ENCODE measurements at places on chromosomes 1 and 21.

DNA sequence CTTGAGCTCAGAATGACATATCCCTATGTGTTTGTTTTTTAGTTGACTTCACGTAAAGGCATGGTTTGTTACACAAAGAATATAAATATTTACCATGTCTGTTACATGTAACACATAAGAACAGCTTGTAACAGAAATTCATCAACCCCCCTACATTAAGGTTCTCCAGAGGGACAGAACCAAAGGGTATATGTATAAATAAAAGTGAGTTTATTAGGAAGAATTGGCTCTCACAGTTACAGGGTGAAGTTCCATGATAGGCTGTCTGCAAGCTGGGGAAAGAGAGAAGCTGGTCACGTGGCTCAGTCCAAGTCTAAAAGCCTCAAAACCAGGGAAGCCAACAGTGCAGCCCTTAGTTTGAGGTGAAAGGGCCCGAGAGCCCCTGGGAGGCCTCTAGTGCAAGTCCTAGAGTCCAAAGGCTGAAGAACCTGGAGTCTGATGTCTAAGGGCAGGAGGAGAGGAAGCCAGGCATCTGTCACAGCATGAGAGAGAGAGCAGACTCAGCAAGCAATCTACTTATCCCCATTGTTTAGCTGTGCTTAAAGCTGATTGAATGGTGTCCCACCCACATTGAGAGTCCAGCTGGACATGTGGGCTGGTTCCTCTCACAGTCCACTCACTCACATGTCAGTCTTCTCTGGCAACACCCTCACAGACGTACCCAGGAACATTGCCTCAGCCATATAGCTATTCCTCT is 15.8 kb downstream of the THRAP3 start:
- DNase-seq, result no peak

DNA sequence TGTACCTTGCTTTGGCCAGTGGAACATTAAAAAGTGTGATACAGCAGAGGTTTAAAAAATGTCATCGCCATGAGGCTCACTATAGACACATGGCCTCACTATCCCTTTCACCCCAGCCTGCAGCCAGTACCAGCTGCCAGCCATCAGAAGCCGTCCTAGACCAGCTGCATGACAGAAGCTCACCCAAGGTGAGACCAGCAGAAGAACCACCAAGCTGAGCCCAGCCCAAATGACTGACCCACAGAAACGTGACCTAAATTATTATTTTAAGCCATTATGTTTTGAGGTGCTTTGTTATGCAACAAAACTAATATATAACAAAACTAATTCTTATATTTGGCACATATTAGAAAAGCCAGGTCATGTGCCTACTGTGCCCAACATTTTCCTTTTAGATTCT is 91.1 kb downstream of the KCNN3 start:
- no peak for DNase-seq

GRCh38 chr1:36124404-36125128 is 456 bp downstream of the COL8A2 start:
- DNase-seq, result no peak

DNA sequence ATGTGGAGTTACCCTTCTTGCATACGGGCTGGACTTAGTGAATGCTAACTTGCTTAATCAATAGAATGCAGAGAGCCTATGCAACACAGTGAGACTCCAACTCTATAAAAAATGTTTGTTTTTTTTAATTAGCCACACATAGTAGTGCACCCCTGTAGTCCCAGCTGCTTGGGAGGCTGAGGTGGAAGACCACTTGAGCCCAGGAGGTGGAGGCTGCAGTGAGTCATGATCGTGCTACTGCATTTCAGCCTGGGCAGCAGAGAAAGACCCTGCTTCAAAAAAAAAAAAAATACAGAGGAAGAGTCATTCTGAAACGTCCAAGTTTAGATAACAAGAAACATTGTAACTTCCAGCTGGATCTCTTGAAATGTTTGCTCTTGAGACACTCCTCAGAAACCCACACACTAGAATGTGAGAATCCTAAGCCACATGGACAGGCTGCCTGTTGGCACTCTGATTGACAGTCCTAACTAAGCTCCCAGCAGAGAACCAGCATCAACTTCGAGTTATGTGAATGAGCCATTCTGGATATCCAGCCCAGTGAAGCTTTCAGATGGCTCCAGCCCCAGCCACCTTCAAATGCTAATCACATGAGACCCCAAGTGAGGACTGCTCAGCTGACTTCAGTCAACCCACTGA is 20.0 kb upstream of the CAP1 start:
- DNase-seq, result no peak

DNA sequence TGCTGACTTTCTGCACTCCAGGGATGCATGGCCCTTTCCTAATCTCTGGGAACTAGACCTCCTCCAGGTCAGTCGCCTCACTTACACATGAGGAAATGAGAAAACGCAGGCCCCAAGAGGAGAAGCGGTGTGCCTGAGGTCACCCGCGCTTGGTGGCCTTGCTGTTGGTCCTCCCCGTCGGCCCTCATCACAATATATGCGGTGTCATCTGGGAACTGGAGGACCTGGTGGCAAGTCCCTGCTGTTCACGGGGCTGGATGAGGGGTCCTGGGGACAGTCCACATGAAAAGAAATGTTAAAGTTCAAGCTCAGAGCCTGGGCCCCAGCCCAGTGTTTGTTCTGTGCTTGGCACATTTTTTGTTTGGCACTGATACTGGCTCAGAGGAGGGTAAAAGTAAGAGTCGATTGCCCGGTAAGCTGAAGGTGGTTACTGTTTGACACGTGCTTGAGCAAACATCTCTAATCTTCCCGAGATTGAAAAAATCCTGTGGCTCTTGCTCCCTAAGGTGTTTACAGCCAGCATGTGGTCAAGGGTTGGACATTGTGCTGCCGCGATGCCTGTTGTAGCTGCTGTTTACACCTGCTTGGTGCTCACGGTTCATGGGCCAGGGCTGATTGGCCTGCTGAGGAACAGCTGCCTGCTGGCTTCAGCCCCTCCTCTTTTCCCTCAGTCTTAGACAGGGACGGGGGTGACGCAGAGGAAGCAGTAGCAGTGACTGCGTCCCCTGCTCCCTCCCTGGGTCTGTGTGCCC is 5.2 kb downstream of the COQ8A start:
- no peak for DNase-seq

DNA sequence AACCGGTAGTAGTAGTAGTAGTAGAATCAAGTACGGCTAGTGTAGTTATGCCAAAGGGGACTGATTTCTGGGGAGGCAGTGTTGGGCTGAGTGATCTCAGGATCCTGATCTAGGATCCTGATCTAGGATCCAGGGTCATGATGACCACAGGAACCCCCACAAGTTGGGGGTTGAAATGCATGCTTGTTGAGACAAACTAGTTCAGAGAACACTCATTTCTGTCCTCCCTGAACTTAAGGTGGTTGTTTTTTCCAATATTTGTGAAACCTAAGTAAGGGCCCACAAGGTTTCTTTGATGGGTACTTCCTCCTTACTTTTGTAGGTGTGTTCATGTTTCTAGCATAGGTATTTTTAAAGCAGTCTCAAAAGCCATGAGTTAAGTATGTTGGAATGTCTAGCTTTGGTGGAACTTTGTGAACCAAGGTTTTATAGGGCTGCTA is 33.9 kb upstream of the PDC start:
- no peak for DNase-seq

DNA sequence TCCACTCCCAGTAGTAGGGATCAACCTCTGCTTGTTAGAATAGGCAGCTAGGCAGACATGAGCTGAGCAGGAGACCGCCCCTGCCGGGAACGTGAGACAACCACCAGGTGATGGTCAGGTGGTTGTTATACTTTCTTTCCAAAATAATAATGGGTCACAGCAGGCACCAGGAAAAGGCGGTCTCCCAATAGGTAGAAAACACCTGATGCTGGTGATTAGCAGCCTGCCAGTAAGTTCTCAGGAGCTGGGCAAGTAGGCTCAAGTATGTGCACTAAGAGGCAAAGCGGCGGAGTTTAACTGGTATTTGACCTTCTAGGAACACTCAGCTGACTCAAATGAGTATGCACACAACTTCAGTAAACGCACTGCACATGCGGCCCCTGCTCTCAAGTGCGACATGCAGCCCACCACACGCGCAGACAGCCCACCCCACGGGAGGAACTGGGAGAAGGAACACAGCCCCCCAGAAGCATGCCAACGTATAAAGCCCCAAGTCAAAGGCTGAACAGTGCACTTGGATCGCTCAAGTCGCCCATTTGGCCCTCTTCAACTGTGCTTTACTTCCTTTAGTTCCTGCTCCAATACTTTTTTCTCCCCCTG is 80.0 kb downstream of the DESI2 start:
- no peak for DNase-seq

- peak; percentile 56 for DNase-seq
Observed at GRCh38 chr1:1157914-1158710, 15.6 kb upstream of the TTLL10 start.

GRCh38 chr1:48920851-48921250 is 144.2 kb upstream of the BEND5 start:
- DNase-seq, result no peak

DNA sequence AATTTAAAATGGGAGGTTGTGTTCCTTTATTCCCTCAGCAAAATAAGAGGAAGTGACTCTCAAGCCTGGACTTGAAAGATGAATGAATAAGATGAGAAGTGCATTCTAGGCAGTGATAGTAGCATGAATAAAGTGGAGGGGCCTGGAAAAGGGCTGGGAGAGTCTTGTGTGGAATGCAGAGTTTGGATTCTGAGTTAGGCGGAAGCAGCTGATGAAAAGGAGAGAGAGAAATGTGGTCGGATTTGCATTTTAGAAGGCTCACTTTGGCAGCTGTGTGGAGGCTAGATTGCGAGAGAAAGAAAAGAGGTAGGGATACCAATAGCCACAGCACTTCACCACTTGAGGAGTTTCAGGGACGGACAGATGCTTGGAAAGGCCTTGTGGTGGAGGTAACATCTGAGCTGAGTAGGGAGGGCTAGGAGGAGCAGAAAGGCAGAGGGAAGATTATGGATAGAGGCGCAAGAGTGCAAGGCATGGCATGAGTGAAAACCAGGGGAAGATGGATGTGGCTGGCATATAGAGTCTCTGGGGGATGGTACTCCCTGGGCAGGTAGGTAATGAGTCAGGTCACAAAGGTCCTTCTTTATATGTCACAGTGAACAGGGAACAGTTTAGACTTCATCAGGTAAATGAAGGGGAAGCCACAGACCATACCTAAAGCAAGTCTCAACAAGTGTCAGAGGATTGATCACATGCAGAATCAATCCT is 59.6 kb downstream of the ST3GAL3 start:
- DNase-seq, result peak; percentile 25

All from hematopoietic multipotent progenitor cell treated with erythropoietin and hydrocortisone succinate and interleukin-3 and kit ligand, for 6 days (in vitro differentiated cells).